ENCODE measurements at places on chromosomes 16 and 17.
A peak's percentile ranks its signal among the peaks of the same experiment; 100 is the strongest.

- peak; percentile 52 for DNase-seq
These were observed 1.1 kb downstream of the SPECC1 start for GRCh38 chr17:20010099-20010863.

- no peak for DNase-seq
These were observed 196.4 kb upstream of the KCNJ16 start for GRCh38 chr17:69878661-69879060.

GRCh38 chr17:57033296-57033695, 51.8 kb upstream of the AKAP1 start:
- no peak for DNase-seq

DNA sequence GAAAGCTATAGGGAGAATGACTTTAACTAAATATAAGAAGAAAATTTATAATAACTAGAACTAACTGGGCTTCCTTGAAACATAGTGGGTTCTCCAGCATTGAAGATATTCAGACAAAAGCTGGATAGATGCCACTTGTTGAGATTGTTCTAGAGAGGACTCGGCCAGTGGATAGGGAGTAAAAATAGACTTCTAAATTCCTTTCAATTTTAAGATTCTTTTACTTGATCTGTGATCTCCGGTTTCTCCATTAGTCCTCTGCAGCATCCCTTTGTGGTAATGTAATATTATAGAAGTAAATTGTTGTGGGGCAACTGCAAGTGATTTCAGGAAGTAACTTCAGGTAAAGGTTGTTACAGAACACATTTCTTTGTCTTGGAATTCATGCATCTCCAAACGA, 10.3 kb upstream of the RARA start:
- peak; percentile 70 for DNase-seq

DNA sequence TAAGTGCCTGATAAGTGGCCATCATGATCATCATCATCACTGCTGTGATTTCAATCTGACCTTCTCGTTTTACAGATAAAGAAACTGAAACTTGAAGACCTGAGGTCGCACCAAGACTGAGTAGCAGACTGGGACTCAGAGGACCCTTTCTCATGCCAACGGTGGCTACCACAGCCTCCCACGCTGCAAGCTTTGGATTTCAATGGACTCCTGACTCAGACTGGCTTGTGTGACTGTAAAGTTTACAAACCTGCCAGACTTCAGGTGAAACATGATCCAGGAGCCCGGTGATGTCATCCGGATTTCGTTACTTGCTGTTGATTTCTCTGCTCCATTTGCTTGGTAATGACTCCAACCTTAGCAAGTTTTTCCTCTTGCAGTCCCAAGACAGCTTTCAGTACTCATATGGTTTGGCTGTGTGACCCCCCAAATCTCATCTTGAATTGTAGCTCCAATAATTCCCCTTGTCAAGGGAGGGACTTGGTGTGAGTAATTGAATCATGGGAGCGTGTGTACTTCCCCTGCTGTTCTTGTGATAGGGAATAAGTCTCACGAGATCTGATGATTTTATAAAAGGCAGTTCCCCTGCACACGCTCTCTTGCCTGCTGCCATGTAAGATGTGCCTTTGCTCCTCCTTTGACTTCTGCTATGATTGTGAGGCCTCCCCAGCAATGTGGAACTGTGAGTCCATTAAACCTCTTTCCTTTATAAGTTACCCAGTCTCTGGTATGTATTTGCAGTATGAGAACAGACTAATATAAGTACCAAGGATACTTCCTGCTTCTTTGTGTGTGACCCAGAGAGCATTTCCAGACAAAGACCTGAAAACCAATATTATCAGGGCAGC, 26.7 kb upstream of the IRX6 start:
- no peak for DNase-seq

DNA sequence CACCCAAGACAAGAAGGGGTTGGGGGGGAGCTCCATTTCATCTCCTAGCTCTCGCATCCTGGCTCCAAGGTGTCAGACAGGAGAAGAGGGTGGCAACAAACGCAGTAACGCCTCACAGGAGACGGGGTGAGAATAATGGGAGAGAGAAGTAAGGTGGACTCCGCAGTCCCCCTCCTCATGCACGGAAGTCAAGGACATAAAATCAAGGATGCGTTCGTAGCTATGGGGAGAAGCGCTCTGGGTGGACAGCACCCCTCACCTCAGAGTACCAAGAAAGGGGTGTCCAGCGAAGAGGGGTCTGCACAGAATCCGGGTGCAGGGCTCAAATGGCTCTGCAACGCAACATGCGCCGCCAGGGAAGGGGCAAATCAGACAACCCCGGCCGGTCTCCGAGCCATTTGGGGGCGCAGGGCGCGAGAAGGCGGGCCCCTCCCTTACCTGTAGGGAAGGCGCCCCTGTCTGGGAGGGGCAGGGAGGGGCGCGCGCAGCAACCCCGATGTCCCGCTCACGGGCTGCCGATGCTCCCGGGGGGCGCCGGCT, 555 bp downstream of the HDAC5 start:
- no peak for DNase-seq

DNA sequence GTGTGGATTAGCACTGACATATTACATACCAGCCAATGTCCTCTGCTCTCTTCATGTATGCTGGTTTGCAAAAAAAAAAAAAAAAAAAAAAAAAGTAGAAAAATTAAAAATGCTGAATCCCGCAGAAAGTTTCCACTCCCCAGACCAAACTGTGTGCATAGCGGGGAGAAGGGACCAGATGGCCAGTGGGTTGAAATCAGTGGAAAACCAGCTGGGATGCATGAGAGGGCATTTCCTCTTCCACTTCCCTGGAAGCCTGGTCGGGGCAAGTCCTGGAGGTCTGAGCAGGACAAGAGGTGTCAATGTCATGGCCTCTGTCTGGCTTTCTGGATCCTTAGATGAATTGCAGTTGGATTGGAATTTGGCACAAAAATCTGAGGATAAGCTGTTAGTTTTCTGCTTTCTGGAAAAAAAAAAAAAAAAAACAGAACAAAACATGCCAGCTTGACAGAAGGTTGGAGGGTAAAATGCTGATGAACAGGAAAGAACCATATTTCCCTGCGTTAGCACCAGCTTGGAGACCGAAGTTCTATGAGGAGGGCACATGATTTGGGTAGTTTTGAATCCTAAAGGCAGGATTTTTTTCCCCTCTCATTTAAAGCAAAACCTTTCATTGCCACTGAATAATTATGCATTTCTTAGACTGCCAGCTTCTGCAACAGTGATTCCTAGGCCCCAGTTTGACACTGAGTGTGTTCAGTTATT, 941.5 kb upstream of the EEF2KMT start:
- no peak for DNase-seq

- DNase-seq, result no peak
These were observed 24.2 kb downstream of the TOM1L2 start for GRCh38 chr17:17947966-17948365.

DNA sequence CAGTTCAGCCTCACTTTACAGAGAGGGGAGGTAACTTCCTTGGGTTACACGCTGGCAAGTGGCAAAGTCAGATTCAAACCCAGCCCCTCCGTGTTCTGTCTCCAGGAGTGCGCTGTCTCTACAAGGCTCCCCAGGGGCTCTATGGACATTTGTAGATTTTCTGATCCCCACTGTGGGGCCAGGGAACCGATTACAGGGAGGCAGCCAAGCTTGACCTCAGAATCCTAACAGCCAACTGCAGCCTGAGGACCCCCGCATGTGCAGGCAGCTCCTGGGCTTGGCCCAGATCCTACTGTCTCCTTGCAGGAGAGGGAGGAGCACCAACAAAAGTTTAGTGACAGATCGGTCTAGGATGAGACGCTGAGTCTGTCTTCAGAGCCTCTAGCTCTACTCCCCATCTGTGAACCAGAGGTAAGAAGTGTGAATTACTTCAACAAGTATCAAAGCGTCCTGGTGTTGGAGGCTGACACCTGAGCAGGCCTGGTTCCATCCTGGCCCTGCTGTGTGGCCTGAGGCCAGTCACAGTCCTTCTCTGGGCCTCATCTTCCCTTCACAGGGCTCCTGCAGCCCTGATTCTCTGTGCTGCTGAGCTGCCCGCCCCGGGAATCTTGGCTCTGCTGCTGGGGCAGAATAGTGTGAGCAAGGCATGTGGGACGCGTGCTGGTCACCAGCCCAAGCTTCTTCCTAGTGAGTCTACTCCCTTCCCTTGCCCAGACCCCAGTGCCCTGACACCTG, 9.2 kb upstream of the NATD1 start:
- DNase-seq, result no peak

DNA sequence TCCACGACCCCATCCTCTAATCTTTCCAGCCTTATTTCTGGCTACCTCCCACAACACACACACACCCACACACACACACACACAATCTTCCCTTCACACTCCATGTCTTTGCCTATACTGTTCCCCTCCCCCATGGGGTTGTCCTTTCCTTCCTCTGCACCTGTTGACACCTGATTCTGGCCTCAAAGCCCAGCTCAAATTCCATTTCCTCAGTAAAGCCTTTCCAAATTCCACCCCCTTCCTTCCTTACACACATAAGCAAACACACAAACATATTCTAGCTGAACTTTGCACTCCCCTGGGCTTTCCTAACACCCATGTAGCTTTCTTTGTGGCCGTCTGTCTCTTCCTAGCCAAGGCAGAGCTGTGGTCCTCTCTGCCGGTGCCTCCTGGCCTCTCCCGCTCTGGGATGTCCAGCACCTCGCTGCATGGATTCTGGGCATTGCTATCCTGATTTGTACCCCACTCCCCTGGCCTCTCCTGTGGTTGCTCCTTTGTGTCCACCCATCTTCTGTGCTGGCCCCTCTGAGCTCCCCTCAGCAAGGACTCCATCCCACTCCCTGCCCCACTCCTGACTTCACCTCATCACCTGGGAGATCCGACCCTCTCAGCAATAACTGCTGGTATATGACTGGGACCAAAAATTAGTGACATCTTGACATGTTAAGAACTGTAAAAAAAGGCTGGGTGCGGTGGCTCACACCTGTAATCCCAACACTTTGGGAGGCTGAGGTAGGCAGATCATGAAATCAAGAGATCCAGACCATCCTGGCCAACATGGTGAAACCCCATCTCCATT, 8.4 kb upstream of the SRCIN1 start:
- no peak for DNase-seq

- DNase-seq, result no peak
These were observed 639.1 kb downstream of the MAF start for GRCh38 chr16:78961464-78961863.

- no peak for DNase-seq
These were observed 53.1 kb downstream of the TEX2 start for GRCh38 chr17:64209983-64210382.

DNA sequence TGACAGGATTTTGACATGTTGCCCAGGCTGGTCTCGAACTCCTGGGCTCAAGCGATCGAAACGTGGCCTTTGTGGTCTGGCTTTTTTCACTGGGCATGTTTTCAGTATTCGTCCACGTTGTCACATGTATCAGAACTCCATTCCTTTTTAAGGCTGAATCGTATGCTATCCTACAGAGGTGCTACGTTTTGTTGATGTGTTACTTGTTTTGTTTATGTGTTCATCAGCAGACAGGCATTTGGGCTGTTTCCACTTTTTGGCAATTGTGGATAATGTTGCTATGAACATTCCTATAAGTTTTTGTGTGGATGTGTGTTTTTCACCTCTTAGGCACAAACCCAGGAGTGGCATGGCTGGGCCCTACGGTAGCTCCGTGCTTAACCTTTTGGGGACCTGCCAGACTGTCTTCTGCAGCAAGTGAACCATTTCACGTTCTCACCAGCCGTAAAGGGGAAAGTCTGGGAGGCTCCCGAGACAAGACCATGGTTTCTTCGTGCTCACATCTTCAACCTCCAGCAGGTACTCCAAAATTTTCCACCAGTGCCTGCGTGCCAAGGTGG, 26.9 kb downstream of the ADCY9 start:
- DNase-seq, result no peak

DNA sequence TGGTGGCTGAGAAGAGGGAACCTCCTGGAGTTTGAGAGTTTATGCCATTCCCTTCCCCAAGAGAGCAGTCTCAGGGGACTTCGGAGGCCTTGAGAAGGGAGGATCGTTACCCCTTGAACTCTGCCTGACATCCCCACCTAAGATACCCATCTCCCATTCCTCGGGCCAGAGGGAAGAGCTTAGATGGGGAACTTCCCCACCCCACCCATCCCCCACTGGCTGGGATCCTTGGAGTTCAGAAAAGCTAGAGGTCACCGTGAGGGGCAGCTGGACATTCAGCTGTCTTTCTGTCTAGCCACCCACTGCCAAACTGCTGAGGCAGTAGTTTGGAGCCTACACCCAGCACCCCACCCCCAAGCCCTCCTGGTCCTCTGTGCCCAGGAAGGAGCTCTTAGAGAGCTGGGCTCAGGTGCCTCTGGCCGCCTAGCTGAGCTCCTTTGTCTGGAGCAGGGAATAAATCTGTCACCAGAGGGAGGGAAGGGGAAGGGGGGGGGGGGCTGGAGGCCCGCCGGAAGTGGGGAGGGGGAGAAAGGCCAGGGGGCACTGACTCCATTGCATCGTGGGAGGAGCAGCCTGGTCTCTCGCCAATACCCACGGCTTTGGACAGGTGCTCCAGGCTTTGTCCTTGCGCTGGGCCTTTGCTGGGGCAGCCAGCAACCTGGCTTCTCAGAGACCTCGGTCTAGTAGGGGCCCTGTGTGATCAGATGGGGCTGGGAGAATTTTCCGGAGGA, 1.0 kb downstream of the HSD11B2 start:
- DNase-seq, result no peak

DNA sequence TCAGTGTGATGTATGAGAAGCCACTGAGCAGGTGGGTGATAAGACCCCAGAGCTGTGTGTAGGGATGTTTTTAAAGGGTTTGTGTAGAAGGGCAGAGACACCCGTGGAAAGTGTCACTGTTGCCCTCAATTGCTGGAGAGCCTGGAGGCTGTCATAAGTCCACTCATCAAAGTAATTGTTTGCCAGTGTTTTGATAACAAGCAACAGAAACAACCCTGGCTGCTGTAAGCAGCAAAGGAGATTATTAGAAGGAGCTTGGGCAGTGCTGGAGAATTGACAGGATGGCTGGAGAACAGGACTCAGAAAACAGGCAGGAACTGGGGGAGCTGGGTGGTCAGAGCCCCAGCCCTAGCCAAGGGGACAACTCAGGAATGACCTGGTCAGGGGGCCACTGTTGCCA, 119.6 kb downstream of the CCDC182 start:
- no peak for DNase-seq

GRCh38 chr17:55093353-55093752, 124.8 kb downstream of the STXBP4 start:
- no peak for DNase-seq

DNA sequence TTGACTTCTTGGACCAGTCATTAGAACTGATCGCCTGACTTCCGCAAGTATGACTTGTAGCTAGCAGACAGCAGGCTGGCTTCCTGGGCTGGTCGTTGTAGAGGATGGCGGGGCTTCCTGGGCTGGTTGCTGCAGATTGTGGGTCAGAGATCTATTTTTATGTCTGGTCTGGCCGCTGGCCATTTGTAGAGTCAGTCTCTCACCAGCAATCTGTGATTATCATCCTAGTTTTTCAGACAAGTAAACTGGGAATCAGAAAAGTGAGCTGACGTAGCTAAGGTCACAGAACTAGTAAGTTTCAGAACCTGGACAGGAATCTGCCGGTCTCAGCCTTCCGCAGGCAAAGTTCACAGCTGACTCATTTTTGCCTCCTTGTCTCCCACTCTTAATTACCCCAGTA, 19.1 kb downstream of the GPR142 start:
- no peak for DNase-seq

DNA sequence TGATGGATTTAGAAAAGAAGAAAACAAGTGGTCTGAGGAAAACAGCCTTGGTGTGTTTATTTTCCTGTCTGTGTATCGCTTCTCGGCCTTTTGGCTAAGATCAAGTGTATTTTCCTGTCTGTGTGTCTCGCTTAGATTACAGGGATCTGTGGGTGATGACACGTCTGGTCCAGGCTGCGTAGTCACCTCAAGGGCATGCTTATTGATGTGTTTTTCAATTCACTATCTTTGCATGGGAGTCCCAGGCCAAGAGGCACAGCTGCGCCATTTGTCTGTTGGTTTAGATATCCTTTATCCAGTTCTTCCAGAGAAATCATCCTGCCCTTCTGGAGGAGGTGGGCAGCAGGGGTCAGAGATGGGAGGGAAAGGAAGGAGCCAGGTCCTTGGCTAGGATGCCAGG, 47.1 kb upstream of the STH start:
- no peak for DNase-seq

Measured in AG20443 (cell line).